ENCODE measurements at places on chromosomes 5 and 9.

- DNase-seq, result no peak
Measured at GRCh38 chr5:172672681-172673080, 31.6 kb downstream of the NEURL1B start.

- DNase-seq, result peak; percentile 90
Measured at GRCh38 chr5:68433923-68434879, 218.6 kb downstream of the PIK3R1 start.

DNA sequence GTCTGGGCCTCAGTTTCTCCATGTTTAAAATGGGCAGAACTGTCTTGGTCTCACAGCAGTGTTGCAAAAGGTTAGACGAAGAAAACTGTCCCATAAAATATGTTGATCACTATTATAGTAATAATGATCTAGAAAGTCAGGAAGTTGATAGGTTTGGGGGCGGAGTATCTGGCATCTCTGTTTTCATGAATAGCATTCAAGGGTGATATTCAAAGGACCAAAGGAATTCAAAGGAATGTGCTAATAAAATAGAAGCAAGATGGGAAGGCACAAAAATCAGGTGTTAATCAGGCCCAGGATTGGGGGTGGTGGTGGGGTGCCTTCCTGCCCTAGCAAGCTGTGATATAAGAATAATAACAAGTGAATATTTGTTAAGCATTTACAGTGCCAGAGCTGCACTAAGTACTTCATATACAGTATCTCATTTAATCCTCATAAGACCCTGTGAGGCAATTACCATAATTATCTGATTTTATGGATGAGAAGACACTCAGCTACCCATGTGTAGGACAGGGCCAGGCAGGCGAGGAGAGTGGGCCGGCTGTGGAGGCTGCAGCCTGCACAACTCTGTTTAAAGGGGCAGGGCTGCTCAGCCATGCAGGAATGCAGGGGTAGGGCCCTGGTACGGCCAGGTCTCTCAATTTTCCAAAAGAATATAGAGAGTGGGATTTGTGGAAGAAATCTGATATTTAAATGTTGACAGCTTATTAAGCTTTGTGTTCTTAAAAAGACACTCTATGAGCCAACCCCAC is 142.0 kb upstream of the PANK3 start:
- no peak for DNase-seq

GRCh38 chr9:13750061-13750460 is 470.6 kb upstream of the MPDZ start:
- no peak for DNase-seq

DNA sequence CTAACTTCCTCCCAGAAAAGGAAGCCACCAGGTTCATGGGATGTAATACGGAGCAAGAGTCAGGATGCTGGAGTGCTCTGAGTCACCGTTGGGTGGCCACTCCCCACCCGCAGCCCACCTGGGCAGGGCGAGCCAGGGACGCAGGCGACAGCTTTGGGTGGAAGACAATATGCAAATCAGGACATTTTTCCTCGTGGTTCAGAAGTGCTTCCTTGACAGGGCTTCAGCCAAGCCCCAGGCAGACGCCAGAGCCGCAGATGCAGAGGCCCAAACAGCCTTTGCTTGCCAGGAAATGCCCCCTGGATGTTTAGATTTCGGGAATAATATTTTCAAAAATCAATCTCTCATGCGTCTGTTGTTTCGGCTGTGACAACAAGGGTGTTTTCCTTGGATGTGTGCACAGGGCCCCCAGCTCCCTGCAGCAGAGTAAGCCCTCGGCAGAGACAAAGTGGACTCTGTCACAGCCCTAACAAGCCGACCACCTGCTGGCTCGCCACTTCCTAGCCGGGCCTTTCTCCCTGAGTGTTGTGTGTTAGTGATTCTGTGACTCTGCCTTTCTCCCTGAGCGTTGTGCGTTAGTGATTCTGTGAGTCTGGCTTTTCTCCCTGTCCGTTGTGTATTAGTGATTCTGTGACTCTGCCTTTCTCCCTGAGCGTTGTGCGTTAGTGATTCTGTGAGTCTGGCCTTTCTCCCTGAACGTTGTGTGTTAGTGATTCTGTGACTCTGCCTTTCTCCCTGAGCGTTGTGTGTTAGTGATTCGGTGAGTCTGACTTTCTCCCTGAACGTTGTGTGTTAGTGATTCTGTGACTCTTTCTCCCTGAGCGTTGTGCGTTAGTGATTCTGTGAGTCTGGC is 11.8 kb upstream of the SLC9A3 start:
- DNase-seq, result no peak

GRCh38 chr5:93611976-93612854 is 29.2 kb downstream of the NR2F1 start:
- no peak for DNase-seq
